Stomach (tissue), 19 donors: ENCODE measurements at places on chromosomes 12 and 14. TPM values are rescaled to one million over a fixed set of nuclear protein-coding genes. Genes with fewer than 3 reads are reported as not detected.
A peak's percentile ranks its signal among the peaks of the same experiment; 100 is the strongest.

PTGR2 gene
- total RNA-seq: 0.58 TPM

DNA sequence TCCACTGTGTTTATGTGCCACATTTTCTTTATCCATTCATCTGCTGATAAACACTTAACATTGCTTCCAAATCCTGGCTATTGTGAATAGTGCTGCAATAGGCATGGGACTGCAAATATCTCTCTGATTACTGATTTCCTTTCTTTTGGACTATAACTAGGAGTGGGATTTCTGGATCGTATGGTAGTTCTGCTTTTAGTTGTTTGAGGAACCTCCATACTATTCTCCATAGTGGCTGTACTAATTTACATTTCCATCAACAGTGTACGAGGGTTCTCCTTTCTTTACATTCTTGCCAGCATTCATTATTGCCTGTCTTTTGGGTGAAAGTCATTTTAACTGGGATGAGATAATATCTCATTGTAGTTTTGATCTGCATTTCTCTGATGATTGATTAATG, 47.6 kb downstream of the TAOK3 start:
- H3K4me1 ChIP-seq: no peaks in the 10 kb centered on the region
- H3K27me3 ChIP-seq: no peaks in the 10 kb centered on the region
- no peaks in the 10 kb centered on the region for H3K36me3 ChIP-seq
- DNase-seq: no peak
- H3K27ac ChIP-seq: no peak overlapping the region
- no peak overlapping the region for H3K4me3 ChIP-seq

DNA sequence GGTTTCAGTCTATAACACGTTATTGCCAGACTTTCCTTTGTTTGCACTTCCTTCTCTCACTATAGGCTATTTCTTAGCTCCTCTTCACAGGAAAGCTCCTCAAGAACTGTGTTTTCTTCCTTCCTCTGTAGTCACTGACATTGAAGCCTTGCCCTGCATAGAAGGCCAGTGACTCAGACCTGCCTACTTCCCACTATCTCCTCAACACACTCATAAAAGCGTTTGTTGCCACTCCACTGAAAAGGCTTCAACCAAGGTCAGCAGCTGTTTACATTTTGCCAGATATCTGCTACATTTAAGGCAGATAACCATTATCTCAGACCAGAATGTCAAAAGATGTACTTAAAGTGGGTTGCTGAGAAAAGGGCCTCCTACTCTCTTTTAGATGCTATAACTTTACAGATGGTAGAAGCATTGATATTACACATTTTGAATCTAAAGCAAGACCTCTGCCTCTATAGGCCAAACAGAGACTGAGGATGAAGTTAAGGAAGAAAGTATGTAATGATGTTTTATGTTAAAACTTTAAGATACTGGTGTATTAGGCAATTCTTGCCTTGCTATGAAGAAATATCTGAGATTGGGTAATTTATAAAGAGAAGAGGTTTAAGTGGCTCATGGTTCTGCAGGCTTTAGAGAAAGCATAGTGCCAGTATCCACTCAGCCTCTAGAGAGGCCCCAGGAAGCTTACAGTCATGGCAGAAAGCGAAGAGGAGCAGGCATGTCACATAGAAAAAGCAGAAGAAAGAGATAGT, 233.3 kb upstream of the FLRT2 start:
- no peaks in the 10 kb centered on the region for H3K4me1 ChIP-seq
- peak; percentile 31 for DNase-seq
- no peak overlapping the region for H3K27ac ChIP-seq
- H3K4me3 ChIP-seq: no peak overlapping the region
- no peaks in the 10 kb centered on the region for H3K36me3 ChIP-seq

MUCL1 gene
- not detected for total RNA-seq

- H3K4me1 ChIP-seq: no peaks in the 10 kb centered on the region
- H3K4me3 ChIP-seq: no peak overlapping the region
- no peaks in the 10 kb centered on the region for H3K36me3 ChIP-seq
- no peak overlapping the region for H3K27ac ChIP-seq
These were observed 12.1 kb downstream of the LACRT start for GRCh38 chr12:54622463-54623183.

GRCh38 chr12:96077081-96077480, 41.7 kb upstream of the LTA4H start:
- H3K27ac ChIP-seq: no peak overlapping the region
- no peaks in the 10 kb centered on the region for H3K27me3 ChIP-seq
- no peak for DNase-seq

- H3K27ac ChIP-seq: no peak overlapping the region
- no peak for DNase-seq
- H3K4me1 ChIP-seq: peaks cover 45% of the 10 kb centered on the region
- H3K4me3 ChIP-seq: no peak overlapping the region
- no peaks in the 10 kb centered on the region for H3K36me3 ChIP-seq
These were observed 5.7 kb downstream of the GNG2 start for GRCh38 chr14:51865953-51866747.

- no peak for DNase-seq
- no peaks in the 10 kb centered on the region for H3K27me3 ChIP-seq
- H3K4me1 ChIP-seq: no peaks in the 10 kb centered on the region
These were observed 921.8 kb downstream of the BCL11B start for GRCh38 chr14:98350213-98350612.
